ENCODE measurements at places on chromosomes 6 and 20. TPM values are rescaled to one million over a fixed set of nuclear protein-coding genes. Genes with fewer than 3 reads are reported as not detected.
A peak's percentile ranks its signal among the peaks of the same experiment; 100 is the strongest.

- DNase-seq, result no peak
Measured at GRCh38 chr20:16260911-16261310, 312.3 kb downstream of the KIF16B start.

DNA sequence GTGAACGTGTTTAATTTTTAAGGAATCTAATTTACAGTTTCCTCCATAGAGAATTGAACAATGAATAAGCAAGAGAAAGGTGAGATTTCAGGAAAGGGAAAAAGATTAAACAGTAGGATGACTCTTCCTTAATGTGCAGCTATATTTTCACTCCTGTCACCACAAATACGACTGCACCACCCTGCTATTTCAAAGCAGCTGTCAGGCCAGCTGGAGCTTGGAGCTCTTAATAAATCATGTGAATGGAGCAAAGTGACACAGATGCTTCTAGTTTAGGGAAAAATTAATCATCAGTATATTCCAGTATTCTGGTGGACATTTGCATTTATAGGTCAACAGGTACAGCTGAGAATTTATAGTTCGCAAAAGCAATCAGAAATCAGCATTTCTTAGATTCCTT, 56.5 kb upstream of the PKIB start:
- no peak for DNase-seq

DNA sequence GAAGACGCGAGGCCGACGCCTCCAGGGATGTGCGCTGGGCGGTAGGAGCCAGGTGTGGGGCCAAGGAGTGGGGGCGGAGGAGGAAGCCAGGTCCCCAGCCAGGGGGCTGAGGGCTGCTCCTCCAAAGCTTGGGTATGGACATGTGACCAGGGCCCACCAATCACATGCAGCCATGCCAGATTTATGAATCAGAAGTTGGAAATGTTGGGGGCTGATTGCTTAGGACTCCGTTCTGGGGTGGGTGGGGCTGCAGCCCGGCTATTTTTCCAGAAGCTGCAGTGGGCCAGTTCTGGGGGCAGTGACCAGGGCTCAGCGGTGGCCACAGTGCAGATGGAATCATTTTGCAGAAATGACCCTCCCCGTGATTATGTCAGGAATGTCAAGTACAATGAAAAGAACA, 96.0 kb downstream of the CEBPB start:
- no peak for DNase-seq

DNA sequence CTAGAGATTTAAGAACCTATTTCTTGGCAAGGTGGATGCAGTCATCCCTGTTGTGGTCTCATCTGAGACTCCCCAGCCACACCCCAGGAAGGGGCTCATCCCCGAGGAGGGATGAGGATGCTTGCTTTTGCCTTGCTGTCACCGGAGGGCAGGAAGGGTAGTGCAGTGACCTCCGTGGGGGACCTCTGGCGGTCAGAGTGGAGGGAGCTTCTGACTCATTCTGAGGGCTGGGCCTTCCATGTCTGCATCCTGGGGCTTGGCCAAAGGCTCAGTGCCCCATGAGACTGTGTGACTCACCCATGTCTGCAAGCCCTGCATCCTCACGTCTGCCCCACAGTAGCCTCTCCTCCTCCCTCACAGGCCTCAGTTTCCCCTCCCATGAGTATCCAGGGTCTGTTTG, 38.7 kb downstream of the UQCC2 start:
- DNase-seq, result no peak

KIF25 gene
- total RNA-seq, result not detected

DNA sequence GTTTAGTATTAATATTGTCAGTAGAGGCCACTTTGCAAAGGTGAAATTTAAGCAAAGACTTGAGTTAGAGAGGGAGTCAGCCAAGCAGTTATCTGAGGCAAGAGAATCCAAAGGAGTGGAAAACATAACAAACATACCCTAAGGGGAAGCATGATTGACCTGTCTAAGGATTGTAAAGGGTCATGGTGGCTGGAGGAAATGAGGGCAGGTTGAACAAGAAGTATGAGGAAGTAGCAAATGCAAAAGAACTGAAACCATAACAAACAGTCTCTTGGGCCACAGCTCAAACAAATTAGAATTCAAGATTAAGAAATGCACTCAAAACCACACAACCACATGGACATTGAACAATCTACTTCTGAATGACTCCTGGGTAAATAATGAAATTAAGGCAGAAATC, 103.2 kb downstream of the FBXO5 start:
- no peak for DNase-seq

DNA sequence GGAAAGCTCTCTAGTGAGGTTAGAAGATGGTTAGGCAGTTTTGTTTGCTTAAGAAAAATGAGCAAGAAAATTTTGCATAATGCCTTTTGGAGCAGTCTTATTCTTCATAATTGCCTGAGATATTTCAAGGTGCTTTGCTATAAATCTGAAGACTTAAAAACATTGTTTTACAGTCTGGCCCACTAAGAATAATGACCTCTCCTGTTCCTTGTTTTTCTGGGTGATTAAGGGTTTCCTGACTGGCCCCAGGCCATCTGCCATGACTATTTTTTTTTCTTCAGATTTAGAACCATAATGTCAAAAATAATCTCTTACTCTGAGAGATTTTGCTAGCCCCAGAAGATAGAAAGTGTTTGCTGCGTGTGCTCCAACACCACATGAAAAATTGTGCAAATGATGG, 72.3 kb upstream of the CENPW start:
- DNase-seq, result no peak

DNA sequence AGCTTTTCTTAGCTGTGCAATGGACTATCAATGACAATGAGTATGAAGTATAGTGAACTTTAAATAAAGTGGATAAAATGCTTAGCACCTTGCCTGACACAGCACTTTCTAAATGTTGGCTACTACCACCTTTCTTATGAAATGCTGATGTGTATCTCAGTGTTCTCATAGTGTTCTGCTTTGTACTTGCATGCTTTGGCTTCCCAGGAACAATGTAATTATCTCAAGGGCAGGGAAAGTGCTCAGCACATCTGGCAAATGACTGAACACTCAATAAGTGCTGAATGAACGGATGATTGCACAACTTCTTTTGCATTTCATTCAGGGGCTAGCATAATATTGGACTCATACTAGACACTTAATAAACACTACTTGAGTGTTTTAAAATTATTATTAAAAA, 28.2 kb upstream of the NOX3 start:
- DNase-seq, result no peak

CAPN11 gene
- total RNA-seq, result 3.2 TPM

- no peak for DNase-seq
Measured at GRCh38 chr6:26216886-26217713, 129.9 kb downstream of the HFE start.

DLL1 gene
- 10.7 TPM for total RNA-seq

FOXQ1 gene
- not detected for total RNA-seq

UBR2 gene
- 17.4 TPM for total RNA-seq

ZC2HC1B gene
- not detected for total RNA-seq

ALDH8A1 gene
- total RNA-seq, result 0.18 TPM

SPEF1 gene
- not detected for total RNA-seq

- DNase-seq, result no peak
Measured at GRCh38 chr6:142210606-142211005, 63.5 kb downstream of the VTA1 start.

DNA sequence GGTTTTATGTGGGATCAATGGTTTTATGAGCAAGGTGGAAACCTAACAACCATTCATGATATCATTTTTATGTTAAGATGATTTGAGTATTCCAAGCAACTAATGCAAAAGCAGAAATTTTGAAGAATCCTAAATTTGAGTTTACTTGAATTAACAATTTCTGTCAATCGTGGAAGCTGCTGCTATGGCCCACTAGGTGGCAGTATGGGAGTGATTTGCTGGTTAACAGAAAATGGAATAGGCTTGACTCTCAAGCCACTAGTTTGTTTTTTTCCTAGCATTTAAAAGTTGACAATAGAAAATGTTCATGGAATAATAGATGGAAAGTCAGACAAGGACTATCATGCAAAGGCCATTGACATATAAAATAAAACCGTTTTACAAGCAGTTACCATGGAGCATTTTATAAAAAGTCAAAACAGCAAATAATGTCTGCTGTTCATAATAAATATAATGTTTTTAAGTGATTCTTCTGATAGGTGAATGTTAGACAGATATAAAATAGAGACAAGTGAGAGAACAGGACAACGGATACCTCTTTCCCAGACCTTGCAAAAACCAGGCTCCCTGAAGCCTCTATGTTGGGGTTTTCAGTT, 43.0 kb upstream of the TMEM200A start:
- DNase-seq, result peak; percentile 54

DNA sequence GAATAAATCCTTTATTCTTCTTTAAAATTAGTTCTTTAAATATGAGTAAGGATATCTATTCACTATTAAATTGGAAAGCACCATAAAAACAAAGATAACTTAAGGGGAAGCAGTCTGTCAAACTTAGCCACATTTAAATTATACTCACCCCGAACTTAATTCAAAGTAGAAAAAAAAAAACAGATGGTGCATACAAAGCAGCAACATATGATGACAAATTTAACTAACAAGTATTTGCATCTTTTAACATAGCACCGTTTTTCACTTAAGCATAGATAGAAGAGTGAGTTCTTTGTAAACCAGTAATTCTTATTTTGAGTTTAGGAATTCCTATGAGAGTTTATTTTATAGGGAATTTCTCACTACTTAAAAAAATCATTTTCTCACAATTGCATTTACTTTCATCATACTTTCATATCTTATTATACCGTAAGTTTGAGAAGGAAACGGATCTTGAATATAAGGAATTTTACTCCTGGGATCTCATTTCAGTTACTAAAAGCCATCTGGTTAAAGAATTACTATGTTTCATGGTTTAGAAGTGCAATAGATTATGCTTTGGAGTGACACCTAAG, 828.2 kb upstream of the MAP3K7 start:
- DNase-seq, result no peak

DNA sequence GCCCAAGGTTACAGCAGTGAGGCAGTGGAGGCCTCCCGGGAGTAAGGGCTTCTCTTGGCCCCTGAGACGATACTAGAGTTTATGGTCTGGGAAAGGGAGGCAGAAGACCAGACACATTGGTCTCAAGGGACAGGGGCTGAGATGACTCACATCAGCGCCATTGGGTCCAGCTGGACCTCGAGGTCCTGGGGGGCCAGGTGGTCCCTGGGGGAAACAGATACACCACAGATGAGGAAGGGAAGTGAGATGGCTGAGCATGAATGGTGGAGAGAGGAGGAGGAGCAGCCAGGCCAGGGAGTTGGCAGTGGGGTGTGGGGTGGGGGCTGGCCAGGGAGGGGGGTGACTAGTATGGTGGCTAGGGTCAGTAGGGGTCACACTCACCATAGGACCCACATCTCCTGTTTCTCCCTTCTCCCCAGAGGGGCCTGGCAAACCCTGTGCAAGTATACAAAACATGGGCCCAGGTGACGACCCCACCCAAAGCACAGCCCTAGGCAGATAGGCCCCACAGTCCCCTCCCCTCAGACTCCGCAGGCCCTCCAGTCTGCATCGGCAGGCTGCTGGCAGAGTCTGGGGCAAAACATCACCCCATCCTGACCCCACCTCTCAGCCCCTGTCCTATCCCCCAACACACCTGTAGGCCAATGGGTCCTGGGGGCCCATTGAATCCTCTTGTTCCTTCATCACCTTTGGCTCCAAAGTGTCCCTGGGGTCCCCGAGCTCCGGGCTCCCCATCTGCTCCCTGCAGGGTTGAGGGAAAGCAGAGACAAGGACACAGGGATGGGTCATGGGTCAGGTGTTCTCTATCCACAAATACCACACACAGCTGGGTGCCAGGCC, 21.9 kb downstream of the COL11A2 start:
- DNase-seq, result no peak

GRCh38 chr20:62886709-62887058, 25.1 kb upstream of the TCFL5 start:
- no peak for DNase-seq

CST9L gene
- total RNA-seq, result not detected

CFB gene
- total RNA-seq, result 2.3 TPM

GOPC gene
- 24.1 TPM for total RNA-seq

DNA sequence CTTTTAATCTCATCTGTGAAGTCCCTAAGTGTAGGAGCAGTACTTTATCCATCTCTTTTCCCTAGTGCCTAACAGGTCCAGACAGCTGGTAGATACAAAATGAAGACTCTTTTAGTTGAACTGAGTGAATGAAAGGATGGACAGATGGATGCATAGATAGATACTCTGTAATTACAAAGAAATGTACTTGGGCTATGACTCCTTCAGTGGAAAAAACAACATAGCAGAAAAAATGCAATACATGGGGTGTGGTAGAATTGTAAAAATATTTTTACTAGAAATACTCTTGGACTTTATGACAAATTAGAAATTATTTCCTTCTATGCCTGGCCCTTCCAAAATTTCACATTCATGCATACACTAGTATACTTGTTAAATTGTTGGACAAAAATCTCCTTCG, 29.3 kb downstream of the KCNQ5 start:
- DNase-seq, result no peak

HLA-DOB gene
- total RNA-seq, result 1.2 TPM

- no peak for DNase-seq
Measured at GRCh38 chr6:66731310-66731709, 1024.3 kb upstream of the EYS start.

SLC16A10 gene
- total RNA-seq, result not detected

ZC3H12D gene
- not detected for total RNA-seq

DNA sequence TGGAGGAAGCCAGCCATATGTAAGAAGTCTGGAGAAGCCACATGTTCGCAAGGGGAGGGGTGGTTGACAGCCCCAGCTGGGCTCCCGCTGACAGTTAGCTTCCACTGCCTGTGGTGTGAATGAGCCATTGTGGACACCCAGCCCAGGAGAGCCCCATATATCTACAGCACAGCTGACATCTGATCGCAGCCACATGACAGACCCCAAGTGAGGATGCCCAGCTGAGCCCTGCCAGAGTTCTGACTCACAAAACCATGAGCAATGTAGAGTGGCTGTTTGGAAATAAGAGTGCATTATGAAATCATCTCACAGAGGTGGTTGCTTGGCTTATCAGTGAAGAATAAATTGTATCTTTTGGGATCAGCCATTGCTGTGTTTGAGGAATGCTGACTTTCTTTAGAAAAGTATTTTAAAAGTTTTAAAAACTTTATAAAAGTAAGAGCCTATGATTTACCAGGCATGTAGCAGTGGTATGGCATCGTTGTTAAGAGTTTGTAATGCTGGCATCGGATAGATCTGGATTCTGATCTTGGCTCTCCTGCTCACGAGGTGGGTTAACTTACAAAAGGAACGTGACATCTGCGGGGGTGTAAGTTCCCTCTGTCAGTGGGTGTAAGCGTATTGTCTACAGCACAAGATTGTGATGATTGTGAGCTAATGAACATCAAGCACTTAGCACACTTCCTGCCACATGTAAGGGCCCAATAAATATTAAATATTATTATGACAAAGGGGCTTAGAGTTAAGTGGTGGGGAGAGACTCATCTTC, 24.1 kb downstream of the CFAP61 start:
- DNase-seq, result no peak

DNA sequence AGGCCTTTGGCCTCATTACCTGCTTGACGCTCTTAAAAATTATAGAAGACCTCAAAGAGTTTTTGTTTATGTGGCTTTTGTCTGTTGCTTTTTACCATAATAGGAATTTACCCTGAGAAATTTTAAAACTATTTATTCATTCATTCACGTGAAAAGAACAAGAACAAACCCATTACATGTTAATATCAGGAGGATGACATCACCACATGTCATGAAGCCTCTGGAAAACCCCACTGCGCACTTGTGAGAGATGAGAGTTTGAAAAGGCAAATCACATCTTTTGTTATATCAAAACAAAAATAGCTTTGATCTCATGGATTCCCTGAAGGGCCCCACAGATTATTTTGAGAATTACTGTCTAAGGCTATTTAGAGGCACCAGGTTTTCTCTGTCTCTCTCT, 61.3 kb upstream of the EYA2 start:
- no peak for DNase-seq
